ENCODE measurements at places on chromosomes 16 and 17.
A peak's percentile ranks its signal among the peaks of the same experiment; 100 is the strongest.

- DNase-seq, result no peak
Observed at GRCh38 chr17:77772899-77773358, 185.6 kb upstream of the TNRC6C start.

DNA sequence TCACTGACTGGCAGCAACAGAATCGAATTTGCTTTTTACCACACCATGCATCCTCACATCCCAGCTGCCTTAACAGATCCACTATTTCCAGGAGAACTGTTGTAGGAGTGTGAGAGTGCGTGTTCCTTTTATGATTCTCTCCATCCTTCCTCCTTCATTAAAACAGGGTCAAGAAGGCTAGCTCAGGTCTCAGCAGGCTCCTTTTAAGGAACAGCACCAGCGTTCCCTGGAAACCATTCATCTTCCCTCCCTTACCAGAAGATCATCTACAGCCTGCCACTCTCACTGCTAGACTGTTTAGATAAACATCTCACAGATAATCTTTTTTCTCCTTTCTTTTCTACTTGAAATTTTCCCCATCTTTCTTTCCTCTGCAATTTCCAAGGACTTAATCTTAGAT, 1531.9 kb upstream of the CDH8 start:
- no peak for DNase-seq

DNA sequence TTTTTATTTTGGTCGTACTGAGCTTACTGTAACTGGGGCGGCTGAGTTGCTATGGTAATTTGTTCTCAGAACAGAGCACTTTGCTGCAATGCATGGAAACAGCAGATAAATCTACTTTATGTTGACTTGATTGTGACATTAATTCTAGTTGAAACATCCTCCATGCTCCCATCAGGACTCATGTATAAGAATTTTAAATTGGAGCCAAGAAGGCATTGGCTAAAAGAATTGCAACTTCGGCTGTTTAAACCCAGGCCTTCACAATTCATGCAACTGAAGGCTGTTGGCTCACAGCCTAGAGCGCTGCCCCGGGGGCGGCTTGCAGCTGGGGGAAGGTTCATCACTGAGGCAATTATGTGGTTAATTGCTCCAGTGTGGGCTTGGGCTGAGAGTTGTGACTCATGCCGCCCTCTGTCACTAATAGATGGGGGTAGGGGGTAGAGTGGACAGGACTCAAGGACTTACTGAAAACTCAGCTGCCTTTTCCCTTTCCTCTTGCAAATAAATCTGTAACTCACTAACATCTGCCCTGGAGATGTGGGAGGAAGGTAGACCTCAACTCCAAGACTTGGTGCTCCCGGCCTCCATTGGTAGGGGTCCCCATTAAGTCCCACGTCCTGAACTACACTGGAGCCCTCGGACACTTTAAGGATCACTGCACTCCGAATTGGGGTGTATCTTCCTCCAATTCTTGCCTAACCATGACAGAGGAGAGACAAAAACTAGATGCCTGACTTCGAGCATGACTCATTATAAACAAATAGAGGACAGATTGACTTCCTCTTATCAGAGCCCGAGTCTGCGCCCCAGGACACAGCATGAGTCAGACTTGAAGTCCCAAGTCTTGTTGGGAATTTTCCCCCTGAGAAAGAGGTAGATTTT, 37.5 kb downstream of the ERCC4 start:
- DNase-seq, result peak; percentile 23

- DNase-seq, result no peak
Observed at GRCh38 chr17:48070195-48070594, 22.0 kb downstream of the NFE2L1 start.

DNA sequence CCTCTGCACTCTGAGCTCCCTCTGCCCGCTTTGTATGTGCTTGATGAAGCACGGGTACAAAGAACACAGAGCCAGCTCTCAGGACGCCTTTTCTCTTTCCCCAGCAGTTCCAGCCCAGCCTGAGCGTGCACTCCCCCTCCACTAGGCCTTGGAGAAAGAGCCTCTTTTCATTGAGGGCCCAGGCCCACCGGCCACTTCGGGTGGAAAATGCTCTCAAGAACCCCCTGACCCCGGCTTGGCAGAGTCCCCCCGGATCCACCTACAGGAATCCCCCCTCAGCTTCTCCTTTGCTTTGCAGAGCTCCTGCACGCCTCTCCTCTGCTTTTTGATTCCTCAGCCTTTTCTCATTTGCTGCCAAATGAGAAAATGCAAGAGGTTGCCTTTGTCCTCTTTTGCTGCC, 30.2 kb downstream of the MRC2 start:
- no peak for DNase-seq

GRCh38 chr17:46771561-46772474, 46.7 kb downstream of the WNT3 start:
- no peak for DNase-seq

GRCh38 chr16:86970279-86970678, 346.9 kb downstream of the C16orf95 start:
- DNase-seq, result no peak

- peak; percentile 48 for DNase-seq
Observed at GRCh38 chr16:30567991-30568638, 3.4 kb downstream of the ZNF688 start.

DNA sequence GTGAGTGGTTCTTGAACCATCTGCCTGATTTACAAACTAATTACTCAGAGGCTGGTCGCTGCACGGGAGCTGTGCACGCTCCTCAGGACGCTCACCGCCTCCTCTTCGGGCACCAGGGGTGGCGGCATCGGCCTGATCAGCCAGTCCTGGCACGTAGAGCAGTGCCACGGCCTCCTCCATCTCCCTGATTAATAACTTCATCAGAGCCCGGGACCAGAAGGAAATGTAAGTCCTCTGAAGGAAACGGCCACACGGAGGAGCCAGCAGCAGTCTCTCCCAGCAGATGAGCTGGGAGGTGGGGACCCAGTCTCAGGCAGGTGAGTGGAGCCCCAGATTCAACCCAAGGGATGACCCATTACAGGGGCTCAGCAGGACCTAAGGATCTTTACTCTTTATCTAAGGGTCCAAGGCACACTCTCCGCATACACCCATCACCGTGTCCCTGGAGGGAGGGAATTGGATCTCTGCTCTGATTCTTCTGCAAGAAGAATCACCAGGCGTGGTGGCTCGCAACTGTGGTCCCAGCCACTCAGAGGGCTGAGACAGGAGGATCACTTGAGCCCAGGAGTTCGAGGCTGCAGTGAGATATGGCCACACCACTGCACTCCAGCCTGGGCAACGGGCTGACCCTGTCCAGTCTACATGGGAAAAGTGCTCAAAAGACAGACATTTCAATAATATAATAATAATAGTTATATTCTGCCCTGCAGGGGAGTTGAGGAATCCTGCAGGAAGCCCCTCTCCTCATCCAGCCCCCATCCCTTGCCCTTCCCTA, 366.5 kb downstream of the SEC14L1 start:
- no peak for DNase-seq

DNA sequence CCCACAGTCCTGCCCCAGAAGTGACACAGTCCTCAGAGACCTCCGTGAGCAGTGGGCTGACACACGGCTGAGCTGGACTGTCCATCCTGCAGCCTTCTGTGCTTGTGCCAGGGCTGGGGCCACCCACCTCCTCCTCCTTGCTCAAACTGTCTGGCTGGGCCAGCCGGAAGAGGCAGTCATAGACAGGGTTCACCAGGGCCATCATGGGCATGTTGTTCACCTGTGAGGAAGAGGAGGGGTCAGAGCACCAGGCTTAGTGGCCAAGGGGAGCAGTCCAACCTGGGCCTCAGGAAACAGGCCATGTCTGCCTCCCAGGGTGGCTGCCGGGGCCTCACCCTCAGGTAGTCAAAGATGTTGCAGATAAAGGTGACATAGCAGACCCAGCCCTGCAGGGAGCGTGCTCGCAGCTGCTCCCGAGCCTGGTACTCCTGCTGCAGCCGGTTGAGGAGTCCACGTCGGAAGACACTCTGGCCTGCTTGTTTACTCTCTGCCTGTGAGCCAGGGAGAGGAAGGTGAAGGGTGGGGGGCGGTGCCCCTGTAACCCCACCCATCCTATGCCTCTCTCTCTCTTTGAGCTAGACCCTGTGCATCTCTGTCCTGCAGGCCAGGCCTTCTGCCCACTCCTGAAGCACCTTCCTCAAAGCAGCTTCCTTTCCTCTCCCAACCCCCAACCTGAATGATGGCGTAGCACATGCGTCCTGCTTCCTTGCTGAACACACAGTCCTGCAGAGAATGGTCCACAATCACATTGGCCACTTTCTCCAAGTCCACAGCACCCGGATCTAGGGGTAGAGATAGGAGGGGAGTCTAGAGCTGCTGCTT, 3.4 kb downstream of the MIF4GD start:
- no peak for DNase-seq

- DNase-seq, result no peak
Observed at GRCh38 chr16:4389051-4389955, 17.7 kb downstream of the VASN start.

GRCh38 chr17:9195411-9195810, 174.1 kb downstream of the NTN1 start:
- no peak for DNase-seq

DNA sequence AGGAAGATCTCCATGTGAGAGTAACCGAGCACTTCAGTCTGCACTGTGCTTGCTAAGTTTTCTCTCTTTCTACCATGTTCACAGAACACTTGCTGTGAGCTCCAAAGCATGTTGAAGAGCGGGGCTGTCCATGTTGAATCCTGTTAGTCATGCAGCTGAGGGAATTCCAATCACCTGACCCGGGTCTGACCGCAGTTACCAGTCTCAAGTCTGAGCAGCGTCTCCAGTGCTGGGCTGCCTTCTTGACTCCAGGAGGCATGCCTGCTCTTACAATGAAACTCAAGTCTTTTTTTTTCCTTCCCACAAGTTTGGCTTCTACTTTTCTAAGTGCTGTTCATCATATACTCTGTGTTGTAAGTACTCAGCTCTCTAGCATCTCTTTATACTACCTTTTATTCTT, 44.3 kb downstream of the HOXB1 start:
- no peak for DNase-seq

DNA sequence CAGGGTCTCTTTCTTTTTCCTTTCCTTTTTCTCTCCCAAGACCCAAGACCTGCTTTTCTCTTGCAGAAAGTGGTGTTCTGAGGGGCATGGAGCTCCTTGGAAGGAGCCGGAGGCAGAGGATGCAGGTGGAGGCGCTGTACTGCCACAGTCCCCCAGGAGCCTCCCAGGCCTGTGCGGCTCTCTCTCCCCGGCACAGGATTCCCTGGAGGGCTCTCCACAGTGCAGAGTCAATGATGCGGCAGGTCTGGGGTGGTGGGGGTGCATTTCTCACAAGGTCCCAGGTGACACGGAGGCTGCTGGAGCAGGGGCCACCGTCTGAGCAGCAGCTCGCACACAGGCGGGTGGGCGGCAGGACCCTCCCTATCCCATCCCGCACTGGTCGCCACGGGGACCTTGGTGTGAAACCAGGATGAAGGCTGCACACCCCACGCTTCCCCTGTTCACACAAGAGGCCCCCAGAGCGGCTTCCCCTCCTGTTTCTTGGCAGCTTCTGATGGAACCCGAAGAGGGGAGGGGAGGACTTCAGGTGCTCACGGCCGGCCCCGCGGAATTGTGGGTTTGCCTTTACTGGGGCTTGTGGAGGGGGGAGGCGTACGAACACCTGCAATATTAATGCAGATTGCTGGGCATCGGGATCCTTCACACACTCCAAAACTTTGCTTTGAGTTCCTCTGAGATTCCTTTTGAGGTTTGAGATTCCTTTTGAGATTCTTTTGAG, 186.9 kb downstream of the ENGASE start:
- DNase-seq, result no peak

- DNase-seq, result peak; percentile 11
Observed at GRCh38 chr17:50114849-50115357, 15.1 kb downstream of the SAMD14 start.

DNA sequence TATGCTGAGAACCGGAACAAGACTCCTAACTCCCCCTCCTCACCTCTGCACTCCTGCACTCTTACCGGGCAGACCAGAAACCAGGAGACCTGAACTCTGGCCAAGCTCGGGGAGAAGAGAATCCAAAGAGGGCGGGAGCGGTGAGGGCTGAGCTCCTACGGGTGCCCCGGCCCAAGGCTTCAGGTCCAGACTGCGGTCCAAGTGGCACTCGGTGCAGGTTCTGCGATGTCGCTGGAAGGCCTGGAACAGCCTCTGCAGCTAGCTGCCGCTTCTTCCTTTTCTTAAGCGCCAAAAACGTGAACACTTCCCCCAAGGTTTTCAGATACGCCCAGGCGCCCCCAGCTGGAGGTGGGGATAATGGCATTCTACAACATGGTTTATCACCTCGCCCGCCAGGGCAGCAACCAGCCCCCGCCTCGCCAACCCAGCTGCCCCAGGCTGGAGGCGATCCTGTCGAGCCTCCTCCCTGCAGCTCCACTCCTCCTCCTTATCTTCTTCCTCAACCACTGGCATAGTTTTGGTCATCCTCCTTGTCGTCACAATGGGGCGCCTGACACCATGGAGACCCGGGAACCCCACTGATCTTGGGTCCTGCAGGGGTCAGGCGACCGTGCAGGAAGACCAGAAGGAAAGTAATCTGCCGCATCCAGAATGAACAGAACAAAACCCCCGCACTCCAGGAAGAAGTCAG, 1735.9 kb downstream of the TP53TG3F start:
- no peak for DNase-seq

- DNase-seq, result no peak
Observed at GRCh38 chr16:66714654-66715307, 18.2 kb upstream of the CMTM4 start.

GRCh38 chr16:81006211-81006812, 373 bp downstream of the CMC2 start:
- DNase-seq, result no peak
